ENCODE measurements at places on chromosomes 2 and 18. TPM values are rescaled to one million over a fixed set of nuclear protein-coding genes. Genes with fewer than 3 reads are reported as not detected.

The KLHL14 gene
- not detected for total RNA-seq

The COL3A1 gene
- total RNA-seq, result 47.0 TPM

The FAP gene
- 0.62 TPM for total RNA-seq

The WDR35 gene
- total RNA-seq, result 4.2 TPM

The SCYGR8 gene
- not detected for total RNA-seq

GRCh38 chr2:118661179-118661578 is 186.3 kb downstream of the EN1 start:
- no peak for DNase-seq

- DNase-seq, result no peak
Observed at GRCh38 chr18:48889981-48890762, 60.6 kb downstream of the SMAD7 start.

- DNase-seq, result no peak
Observed at GRCh38 chr2:41597680-41598079, 450.1 kb upstream of the PKDCC start.

- DNase-seq, result no peak
Observed at GRCh38 chr18:25561918-25562317, 210.0 kb upstream of the ZNF521 start.

DNA sequence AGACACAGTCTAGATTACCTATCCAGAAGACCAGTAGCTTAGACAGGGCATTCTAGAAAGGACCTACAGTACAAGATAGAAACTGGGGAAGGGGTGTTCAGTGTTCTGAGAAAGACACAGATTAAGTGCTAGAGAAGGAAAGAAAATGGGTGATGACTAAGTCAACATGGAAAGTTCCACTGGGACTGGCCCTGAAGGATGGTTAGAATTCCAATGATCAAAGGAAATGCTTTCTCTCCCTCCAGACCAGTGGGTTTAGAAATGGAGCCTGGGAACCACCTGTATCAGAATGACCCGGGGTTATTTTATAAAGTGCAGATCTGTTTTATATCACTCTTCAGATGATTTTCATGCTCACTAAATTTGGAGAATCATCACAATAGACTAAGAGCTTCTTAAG is 5.8 kb upstream of the COLEC12 start:
- DNase-seq, result no peak

All from Right ventricle myocardium superior (tissue), 1 donor.